ENCODE measurements at places on chromosomes 13 and 19.

DNA sequence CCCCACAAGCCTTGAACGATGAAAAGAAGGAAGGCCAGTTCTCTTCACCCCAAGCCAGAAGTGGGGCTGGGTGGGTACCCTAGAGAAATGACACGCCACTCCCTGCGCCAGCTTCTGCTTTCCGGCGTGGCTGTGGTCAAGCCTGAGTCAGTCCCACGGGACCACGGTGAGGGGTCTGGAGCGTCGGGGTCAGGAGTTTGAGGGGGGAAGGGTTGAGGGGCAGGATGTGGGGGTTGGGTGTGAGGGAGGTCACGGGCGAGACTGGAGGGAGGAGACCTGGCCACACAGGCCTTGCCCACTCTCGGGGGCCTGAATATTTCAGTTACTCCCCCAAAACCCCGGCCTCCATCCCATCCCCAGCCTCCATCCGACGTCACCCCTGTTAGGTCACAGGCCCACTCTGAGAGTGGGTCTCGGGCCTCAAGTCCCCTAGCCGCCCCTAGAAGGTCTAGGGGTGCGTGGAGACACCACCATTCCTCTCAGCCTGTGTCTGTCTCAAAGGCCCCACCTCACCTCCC, 500 bp upstream of the IFI30 start:
- no peak for DNase-seq

DNA sequence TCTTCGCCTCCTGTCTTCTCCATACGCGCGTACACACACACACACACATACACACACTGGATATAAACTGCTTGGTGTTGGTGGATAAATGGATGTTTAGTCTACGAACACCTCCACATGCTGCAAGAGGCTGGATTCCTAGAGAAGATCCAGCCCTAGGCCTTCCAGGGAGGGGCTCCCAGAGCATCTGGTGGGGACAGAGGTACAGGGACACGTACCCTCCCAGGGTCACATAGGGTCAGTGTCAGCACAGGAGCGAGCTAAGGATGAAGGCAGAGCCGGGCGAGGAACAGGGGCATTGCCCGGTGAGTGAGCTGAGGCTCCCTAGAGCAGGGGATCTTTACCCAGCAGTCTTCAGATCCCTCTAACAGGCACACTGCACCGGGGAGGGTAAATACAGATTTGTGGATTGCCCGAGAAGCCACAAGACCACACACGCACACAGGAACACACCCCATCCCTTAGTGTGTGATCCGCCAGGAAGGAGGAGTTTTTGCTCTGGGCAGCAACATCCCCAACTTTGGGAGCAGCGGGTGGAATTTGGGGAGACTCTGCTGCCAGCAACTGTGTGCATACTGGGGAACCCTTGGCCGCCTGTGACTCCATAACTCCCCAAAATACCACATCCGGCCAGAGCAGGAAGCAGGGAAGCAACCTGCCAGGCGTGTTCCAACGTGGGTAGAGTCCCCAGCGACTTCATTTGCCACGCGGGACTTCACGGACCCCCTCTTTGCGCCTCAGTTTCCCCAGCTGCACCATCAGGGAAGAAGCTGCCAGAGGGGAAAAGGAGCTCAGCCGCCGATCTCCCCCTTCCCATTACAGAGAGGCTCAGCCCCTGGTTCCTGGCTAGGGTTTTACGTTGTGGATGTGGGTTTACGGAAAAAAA, 5.8 kb upstream of the TLE2 start:
- DNase-seq: peak; percentile 16

DNA sequence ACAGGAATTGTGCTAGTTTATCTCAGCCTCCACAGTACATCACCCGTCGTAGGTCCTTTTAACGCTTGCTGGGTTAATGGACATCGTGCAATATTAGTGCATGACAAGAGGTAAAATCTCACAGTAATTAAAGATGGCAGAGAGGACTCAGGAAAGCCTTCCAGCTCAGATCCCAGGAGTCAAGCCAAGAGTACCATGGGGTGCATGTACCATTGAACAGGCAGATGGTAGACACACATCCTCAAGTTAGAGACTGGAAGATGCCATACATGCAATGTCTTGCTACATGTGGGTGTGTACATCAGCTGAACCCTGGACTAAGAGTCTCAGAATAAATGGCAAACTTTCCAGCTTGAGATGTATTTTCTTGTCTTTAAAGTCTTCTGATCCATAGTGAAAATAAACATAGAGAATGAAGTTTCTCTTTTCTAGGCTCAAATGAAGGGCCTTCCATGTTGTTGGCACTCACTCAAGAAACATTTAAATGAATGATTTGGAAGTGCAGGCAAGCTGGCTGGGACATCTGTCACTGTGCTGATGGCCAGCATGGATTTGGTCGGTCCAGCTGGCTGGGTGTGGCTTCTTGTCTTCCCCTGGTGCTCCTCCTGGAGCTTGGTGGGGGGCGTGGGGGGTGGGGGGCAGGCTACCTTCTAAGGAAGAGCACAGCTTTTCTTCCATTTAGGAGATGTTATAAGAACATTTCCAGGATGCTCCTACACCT, 290.9 kb upstream of the MAB21L1 start:
- no peak for DNase-seq

DNA sequence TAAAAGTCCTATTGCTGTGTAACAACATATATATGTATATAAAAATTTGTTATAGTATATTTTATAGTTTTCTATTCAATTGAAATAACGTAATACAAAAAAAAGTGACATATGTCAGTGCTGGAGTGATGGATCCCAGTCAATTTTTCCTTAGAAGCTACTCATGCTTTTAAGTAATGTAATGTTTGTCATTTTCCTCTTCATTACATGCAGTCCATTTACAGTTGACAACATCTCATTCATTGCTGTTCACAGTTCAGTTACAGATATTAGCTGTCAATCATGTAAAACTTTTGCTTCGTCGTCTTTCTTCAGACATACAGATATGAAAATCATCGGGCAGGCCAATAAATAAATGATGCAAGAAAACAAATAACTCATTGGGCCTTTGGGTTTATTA, 525.1 kb upstream of the PRR20A start:
- no peak for DNase-seq

Measured in stimulated activated CD8-positive, alpha-beta memory T cell treated with anti-CD3 and anti-CD28 coated beads, Interleukin-7, amount 100 ng/mL, for 24 hours (primary cell).